ENCODE measurements at places on chromosomes 1 and 21.

- no peak for DNase-seq
Observed at GRCh38 chr1:53417074-53417511, 42.1 kb upstream of the DMRTB1 start.

DNA sequence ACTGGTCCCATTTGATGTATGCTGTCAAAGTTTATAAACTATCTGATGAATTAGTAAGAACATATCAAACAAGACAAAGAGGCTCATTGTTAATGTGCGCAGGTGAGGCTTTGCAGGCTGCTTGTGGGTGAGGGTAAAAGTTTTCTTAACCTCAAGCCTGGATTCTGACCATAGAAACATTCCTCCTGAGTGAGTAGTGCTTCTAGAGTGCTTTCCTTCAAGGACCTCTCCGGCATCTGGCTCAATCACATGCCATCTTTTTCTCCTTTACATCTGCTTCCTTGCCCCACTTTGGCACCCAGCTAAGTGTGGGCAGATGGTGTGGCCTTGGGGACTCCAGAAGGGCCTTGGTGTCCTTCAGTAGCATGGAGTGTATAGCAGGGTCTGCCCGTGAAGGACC is 104.0 kb downstream of the ROR1 start:
- no peak for DNase-seq

GRCh38 chr1:15985611-15986297 is 9.9 kb upstream of the ZBTB17 start:
- DNase-seq = no peak

GRCh38 chr21:26972192-26972591 is 5.3 kb upstream of the ADAMTS5 start:
- DNase-seq = no peak

DNA sequence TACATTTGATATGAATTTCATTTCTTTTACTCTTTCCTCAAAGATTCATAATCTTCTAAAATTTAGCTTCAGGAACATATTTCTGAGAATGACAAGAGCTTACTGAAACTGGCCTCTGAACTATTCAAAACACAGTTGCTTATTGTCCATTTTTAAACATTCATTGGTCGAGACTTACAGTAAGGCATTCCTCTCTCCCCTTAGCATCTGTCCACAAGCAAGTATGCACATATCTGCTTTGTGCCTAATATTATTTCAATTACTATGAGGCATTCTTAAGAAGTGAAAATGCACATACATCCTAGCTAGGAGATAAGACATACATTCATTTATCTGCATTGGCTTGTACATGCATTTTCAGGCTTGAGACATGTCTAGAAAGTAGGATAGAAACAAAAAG is 488.7 kb downstream of the PTBP2 start:
- DNase-seq = no peak

- no peak for DNase-seq
Observed at GRCh38 chr1:186878356-186878755, 49.6 kb downstream of the PLA2G4A start.

DNA sequence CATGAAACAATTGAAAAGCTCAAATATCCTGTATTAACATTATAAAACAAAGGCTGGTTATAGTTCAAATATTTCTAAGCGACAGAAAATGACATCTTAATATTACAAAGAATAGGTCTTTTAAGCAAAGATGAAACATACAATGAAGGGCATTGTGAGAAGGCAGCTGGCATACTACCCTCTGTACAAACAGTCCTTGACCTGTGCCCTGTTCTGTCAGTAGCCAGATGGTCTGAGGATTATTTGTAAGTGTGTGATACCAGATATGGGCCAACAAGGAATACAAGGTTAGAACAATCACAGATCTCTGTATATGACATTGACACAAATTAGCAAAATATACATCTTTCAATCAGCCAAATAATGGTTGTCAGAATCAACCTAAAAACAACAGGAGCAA is 1350.4 kb downstream of the AMY1C start:
- no peak for DNase-seq

DNA sequence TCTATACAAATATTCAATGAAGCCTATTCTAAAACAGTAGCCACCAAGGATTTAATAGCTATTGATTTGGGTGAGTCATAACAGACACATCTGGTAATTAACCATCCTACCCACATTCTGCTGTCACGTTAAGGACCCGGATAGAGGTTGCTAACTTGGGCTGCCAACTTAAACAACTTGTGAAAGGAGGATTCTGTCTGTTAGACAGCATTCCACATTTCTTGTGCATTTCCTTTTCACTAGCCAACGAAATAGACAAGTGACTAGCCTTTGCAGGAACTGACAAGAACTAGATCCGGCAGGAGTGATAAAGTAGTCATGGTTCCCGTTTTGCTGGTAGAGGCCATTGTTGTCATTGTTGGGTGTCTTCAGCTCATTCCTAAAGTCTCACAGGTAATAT is 9.5 kb downstream of the DSCAM start:
- DNase-seq = no peak

DNA sequence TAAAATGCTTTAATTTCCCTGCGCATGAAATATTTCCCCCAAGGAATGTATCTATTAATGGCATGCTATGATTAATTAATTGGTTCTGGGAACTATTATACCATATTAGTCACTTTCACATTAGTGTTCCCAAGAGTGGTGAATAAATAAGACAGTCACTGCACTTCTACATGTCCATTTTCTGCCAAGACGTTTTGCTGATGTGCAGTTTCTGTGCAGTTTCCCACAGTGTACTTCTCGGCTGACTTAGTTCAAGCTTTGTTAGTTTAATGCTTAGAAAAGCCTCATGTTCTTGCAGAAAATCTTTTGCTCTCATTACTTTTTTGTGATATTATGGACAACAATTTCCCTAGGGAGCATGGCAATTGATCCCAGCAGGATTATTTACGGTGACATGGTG is 1014.5 kb downstream of the BRINP3 start:
- no peak for DNase-seq

- no peak for DNase-seq
Observed at GRCh38 chr1:225577241-225577640, 75.7 kb downstream of the ENAH start.

GRCh38 chr1:233019778-233020325 is 69.4 kb downstream of the NTPCR start:
- DNase-seq = no peak
